ENCODE measurements at places on chromosomes 13 and 19.

DNA sequence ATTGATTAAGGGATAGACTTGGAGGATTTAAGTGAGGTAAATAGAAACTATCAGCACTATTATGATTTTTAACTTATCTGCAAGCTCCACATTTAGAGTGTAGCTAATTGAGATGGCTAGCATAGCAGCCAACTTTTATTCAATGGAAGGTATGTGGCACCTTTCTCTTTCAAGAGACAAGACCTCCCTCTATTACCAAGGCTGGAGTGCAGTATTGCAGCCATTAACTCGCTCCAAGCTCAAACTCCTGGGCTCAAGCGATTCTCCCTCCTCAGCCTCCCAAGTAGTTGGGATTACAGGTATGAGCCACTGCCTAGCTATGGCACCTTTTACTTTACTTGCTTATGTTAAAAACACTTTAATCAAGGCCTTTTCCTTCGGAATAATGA lies 8.2 kb downstream of the TPT1 start:
- DNase-seq = no peak

DNA sequence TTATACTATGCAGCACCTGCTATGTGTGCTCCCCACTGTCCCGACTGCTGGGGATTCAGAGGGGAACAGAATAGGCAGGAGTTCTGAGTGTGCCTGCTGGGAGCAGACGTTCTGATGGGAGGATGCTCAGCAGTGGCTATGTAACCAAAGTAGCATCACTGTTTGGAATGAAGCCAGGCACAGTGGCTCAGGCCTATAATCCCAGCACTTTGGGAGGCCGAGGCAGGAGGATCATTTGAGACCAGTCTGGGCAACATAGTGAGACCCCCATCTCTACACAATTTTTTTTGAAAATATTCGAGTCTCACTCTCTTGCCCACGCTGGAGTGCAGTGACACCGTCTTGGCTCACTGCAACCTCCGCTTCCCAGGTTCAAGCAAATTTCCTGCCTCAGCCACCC lies 6.0 kb downstream of the ATG4D start:
- DNase-seq = no peak

GRCh38 chr13:79772811-79773210 lies 291.9 kb downstream of the NDFIP2 start:
- no peak for DNase-seq

- DNase-seq = no peak
These were observed 532.1 kb downstream of the IRS2 start for GRCh38 chr13:109254274-109254673.

- no peak for DNase-seq
These were observed 59.5 kb downstream of the PCCA start for GRCh38 chr13:100148422-100148821.

- no peak for DNase-seq
These were observed 13.6 kb downstream of the ZSWIM4 start for GRCh38 chr19:13808856-13809255.

GRCh38 chr13:110713981-110714796 lies 689 bp downstream of the ING1 start:
- peak; percentile 48 for DNase-seq

- DNase-seq = no peak
These were observed 37.1 kb downstream of the TSHZ3 start for GRCh38 chr19:31312009-31312676.

- no peak for DNase-seq
These were observed 4.3 kb downstream of the NDFIP2 start for GRCh38 chr13:79485014-79485811.

DNA sequence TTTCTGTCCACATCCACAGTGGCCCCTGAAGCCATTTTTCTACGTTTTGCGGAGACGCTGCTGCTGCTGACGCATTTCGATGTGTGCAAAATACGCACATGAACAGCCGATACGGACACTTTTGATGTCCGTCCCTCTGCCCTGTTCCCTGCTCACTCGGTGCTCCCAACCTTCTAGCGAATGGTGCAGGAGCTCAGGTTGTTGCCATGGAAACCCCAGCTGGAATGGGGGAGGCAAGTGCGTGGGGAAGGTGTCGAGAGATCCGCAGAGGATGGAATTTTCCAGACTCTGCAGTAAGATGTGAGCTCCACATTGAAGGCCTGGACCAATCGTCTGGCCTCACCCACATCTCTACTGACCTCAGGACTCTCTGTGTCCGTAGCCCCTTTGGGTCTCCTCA lies 109.2 kb upstream of the USP29 start:
- no peak for DNase-seq

DNA sequence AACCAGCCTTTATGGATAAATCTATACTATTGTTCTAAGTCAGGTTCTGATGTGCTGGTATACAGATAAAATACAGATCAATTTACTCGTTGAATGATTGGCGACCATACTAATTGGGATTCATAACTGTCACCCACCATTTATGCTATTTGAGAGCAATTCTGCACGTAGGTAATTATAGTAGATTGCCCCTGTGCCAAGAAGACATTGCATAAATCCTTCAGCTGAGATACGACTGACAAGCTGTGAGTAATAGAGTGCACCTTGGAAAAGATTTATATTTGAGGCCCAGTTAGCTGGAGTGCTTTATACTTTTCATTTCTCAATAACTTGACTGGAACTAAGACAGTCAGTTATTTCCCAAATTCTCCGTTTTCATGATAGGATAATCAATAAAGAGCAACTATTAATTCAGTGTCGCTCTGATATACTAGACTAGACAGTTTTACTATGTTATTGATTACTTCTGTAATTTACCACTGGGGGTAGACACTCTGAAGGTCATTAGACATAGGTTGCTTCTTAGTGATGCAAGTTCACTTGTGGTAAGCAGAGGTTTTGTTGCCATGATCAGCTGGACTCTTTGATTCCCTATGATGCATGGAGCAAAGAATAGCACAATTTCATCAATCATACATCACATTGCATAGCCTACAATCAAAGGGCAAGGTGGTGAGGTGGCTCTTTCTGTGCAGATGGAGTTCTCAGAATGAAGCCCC lies 536.3 kb downstream of the GPC6 start:
- DNase-seq = no peak

DNA sequence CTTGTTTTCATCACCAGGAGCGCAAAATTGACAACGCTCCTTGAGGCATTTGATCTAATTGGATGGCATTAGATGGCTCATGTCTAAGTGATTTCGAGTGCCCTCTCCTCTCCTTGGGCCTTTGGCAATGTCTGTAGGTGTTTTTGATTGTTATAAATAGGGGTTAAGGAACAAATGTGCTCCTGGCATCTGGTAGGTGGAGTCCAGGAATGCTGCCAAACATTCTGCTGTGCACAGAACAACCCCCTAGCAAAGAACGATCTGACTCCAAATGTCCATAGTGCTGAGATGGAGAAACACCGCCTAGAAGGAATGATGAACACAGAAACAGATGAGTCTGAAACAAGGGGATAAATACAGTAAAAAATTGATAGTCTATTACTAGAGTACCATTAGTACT lies 68.0 kb upstream of the C1QTNF9B start:
- no peak for DNase-seq

DNA sequence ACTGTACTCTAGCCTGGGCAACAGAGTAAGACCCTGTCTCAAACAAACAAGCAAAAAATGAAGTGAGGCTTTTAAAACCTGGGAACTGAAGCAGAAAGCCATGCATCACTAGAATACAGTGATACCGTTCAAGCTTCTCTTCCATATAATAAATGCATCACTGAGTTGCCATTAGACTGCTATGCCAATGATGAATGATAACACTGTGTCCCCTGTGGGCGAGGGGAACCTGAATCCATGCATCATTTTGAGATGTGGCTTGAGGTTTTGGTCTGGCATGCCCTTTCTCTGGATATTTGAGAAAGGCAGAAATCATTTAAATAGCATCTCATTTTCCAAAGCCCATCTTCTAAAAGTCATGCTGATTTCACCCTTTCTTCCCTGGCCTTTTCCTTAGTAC lies 1.5 kb upstream of the FAM124A start:
- DNase-seq = no peak

DNA sequence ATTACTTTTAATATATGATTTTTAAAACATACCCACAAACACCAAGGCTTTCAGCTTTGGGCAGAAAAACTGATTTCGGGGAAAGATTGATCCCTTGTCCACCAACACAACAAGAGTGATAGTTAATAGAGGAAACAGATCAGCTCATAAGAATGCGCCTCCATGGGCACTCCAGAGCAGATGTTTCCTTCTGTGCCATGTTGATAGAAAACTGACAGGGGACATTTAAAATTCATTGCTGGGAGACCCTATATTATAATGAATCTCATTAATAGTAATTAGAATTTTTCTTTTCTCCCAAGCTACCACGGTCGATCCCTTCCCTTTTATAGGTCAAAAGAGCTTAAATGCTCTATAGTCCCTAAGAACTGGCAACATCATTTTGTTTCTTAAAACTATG lies 431.2 kb downstream of the IRS2 start:
- no peak for DNase-seq

DNA sequence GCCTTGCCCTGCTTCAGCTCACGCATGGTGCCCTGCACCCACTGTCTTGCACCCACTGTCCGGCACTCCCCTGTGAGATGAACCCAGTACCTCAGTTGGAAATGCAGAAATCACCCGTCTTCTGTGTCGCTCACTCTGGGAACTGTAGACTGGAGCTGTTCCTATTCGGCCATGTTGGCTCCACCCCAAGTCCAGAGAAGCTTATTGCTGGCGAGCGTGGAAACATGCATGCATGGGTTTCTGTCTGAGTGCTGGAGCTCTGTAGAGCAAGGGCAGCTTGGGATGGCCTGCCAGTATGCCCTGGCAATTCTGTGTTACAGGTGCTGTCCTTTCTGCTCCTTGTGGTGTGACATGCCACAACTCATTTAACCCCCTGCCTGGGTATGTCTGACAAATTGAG lies 152.8 kb downstream of the SHISA2 start:
- DNase-seq = no peak

DNA sequence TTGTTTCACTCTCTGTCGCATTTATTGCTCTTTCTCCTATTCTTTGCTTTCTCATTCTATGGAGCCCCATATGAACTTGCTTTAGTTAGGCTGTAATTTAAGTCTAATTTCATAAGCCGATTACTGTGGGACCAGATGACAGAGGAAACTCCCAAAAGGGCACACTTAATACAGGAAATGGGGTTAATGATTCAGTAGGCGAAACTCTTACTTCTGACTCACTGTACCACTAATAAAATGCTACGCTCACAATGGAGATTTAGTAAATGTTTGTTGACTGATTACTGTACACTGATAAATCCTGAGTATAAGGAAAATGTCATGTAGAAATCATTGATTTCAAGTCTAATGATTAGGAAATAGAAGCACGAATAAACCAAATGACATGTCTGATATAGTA lies 276.4 kb downstream of the KLF5 start:
- no peak for DNase-seq

DNA sequence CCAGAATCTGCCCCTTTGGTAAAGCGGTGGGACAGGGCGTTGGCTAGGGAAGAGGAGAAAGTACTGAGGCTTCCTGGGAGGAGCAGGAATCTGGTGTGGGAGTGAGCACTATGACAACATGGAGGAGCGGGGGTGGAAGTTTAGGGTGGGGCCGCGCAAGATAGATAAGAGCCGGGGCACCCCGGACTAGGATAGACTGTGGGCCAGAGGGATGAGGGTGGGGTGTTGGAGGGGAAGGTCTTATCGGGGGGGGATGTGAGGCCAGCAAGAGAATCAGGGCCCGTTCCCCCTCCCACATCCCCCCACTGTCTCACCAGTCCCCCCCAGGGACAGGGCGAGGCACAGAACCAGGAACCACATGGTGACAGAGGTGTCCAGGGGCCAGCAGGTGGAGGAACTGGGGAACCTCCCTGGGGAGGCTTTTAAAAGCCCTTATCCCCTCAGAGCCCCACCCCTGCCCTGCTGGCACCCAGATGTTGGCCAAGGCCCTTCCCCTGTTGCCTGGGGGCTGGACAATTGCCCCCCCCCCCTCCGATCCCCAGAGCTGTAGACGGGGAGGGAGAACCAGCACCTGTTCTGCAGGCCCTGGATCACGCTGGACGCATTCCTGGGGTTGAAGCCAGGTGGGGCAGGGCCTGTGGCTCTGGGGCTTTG lies at the start of gene KLK1:
Gene KLK1 (minus strand): TSS at position 399 of the 654 bp plus-strand sequence. CDS start 39 bp downstream, at position 360.
- no peak for DNase-seq

DNA sequence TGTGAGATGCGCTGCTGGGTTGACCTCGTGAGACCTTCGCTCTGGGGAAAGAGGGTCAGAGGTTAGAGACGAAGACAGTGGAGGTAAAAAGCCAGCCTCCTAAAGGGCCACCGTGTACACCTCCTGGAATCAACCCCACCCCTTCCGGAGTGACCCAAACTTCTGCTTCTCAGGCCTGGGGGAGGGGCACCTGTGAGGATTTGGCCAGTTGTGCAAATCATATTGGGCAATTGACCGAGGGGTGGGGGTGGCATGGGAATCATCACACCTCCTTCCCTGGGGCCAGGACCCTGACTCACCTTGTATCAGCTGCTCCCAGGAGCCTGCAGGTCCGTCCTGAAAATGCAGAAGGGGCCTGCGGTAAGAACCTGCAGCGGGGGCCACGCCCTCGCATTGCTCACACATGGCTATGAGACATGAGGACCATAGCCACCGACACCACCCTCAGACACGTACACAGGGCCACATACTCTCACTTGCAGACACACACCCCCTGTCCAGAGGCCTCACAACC lies 2.8 kb downstream of the TNFSF14 start:
- no peak for DNase-seq

DNA sequence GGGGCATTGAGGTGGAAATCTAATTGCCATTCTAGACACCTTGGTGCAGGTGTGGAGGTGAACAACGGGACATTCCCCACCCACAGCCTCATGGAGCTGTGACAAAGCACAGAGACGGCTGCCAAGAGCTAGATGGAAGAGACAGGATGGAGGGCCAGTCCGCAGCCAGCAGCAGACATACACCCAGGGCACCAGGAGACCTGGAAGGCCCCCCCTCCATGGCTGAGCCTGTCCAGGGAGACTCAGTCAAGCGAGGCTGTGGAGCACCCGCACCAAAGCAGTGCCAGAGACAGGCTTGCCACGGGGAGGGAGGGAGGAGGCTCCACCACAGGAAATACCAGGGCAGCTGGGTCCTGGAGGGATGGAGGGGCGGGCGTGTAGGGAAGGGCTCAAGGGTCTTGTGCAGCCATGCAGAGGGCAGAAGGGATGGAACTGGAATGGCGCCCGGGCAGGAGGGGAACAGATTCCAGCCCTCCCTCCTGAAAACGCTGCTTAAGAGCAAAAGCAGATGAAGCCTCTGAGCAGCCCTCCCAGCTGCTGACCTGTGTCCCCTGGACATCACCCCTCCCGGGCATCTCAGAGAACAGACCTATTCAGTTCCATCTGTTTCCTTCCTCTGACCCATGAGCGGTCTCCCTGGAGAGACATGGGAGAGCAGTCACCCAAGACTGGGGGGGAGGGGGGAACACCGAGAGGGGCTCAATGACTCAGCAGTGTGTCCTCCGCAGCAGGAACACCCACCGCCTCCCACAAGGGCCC lies 14.4 kb downstream of the EPS15L1 start:
- DNase-seq = no peak

DNA sequence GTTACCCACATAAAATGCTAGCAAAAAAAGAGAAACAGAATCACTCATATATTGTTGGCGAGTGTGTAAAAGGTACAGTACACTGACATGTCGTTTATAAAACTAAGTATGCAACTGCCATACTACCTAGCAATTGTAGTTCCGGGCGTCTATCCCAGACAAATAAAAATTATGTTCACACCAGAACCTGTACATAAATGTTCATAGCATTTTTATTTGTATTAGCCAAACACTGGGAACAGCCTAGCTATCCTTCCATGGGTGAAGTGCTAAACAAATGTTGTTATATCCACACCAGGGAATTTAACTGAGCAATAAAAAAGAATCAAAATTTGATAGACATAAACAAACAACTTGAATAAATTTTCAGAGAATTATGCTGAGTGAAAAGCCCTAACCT lies 28.9 kb upstream of the POSTN start:
- no peak for DNase-seq
